Erythroblast (primary cell): ENCODE measurements at places on chromosomes 12 and 14.

DNA sequence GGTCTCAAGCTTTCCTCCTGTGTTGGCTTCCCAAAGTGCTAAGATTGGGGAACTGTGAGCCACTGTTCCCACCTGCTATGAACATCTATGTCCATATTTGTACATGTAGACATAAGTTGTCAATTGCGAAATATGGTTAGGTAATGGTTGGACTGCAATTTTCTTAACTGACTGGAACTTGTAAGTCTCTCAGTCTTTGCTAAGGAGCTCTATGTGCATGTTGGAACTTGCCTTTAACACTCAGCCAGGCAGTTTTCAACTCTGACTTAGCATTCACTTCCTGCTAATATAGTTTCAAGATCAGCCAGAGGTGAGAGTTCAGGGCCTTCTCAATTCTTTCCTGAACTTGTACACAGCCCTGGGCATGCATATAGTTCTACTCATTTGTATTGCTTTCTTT, 44.5 kb upstream of the EEA1 start:
- no peak for DNase-seq

DNA sequence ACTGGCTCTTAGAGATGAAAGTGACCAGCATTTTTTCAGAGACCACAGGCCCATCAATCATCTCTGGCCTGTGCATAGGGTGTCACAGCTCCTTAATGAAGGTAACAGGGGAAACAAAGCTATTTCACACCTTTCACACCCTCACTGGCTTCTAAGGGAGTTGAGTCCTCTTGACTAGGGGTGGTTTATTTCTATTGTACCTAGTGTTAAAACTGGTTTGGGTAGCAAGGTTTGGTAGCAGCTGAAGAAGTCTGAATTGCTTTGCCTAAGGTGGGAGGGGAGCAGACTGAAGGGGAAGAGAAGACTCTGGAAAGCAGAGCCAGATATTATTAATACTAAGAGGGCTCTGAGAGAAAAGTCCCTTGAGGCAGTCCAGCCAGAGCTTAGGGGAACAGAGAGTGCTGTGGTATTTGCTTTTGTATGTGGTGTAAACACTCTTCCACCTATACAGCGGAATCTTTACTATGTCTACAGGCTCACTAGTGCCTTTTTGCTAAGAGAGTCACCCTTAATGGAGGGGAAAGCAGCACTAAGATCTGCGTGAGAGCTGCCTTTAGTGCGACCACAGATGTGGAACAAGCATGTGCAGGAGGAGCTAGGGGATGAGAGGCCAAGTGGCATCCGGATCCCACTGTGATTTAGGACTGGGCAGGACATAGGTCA, 95.8 kb downstream of the STXBP6 start:
- no peak for DNase-seq

DNA sequence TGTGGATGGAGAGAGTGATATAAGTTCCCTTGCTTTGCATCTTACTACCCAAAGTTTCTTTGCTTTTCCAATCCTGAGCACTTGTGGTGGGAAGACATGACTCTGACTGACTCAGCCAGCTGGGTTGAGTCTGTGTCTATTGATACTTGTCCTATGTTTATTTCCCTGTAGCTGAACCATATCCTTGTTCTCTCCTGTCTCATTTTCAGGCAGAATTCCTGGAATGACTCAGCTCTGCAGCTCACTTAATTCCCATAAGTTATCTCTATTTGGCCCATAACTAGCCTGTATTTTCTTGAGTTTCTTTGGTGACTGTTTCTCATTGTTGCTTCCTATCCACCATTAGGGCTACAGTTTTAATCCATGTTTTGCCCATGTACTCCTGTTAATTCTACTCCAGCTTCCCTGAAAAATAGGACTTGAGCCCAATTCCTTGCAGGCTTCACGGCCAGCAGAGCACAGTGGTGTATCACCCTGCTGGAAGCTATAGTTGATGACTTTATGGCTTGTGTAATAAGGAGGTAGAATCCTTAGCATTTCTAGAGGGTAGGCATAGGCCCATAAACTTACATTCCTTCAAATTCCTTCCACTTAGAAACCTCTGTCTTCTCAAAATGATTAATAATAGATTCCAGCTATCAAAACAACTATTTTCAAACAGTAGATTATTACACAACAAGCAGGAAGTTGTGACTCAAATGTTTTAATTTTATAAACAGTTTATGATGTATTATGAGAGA, 183.1 kb downstream of the TMTC3 start:
- DNase-seq = no peak

- DNase-seq = no peak
Measured at GRCh38 chr12:7161811-7162210, 27.7 kb upstream of the PEX5 start.

- no peak for DNase-seq
Measured at GRCh38 chr12:114134922-114135321, 168.8 kb upstream of the RBM19 start.

GRCh38 chr12:130775953-130776856, 60.1 kb upstream of the RIMBP2 start:
- DNase-seq = peak; percentile 16

GRCh38 chr14:93048843-93049242, 66.9 kb downstream of the ITPK1 start:
- DNase-seq = no peak

- DNase-seq = no peak
Measured at GRCh38 chr14:68439676-68440075, 353.2 kb downstream of the ZFP36L1 start.

DNA sequence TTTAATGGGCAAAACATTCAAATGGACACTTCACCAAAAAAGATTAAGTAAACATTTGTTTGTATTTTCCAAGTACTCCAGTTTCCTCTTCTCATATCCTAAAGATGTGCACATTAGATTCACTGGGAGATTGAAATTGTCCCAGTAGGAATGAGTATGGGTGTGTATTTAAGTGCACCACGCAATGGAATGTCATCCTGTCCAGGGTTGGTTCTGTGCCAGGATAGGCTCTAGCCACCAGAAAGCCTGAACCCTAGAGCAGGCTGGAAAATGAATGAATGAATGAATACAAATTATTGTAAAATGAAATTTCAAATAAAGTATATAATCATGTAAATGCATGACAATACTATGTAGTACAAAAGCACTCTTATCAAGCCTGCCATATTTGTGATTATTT, 14.0 kb downstream of the CEP83 start:
- DNase-seq = no peak

GRCh38 chr12:12954878-12955625, 3.1 kb upstream of the GPRC5D start:
- no peak for DNase-seq

- DNase-seq = peak; percentile 88
Measured at GRCh38 chr12:69290545-69291277, 51.3 kb downstream of the CPSF6 start.

DNA sequence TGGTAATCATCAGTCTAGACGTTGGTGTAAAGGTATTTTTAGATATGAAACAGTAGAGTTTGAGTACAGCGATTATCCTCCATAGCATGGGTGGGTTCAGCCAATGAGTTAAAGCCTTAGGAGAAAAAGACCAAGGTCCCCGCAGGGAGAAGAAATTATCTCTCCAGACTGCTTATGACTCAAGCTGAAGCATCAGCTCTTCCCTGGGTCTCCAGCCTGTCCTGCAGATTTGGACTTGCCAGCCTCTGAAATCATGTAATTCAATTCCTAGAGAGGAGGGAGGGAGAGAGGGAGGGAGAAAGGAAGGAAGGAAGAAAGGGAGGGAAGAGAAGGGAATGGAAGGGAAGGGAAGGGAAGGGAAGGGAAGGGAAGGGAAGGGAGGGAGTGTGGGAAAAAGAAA, 12.0 kb upstream of the DTX1 start:
- no peak for DNase-seq

DNA sequence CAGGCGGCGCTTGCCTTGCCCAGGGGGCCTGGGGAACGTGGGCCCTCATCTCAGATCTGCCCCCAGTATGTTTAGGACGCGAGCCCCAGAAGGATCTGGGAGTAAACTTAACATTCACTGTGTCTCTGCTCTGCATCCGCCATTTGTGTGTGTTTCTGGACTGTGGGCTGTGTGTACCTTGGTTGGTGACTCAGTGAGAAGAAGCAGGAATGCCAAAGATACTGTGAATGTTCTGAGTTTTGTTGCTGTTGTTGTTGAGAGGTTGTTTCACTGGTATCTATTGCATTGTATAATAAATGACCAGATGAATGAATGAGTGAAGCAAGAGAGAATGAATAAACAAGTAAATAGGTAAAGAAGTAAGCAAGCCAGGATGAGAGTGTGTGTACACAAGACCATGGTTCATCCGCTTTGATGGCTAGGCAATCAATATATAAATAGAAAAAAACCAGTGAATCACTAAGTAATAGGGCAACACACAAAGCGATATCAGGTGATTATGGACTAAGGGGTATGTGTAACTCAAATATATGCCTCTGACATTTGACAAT, 20.5 kb downstream of the MEG3 start:
- no peak for DNase-seq

DNA sequence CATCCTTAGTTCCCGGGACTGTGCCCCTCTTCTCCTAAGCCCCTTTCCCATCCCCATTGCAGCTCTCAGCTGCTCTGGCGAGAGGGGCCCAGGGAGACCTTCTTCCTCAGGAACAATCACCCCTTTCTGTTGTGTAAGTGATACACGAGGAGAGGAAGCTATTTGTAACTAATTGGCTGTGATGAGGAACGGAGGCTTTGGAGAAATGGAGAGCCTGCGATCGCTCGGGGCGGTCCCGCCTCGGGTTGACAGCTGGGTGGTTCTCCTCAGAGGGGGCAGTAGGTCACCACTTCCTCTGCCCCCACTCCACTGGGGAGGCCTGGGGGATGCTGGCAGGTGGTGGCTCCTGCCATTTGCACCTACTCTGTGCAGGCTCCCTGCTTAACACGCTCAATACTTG, 6.6 kb upstream of the PGF start:
- no peak for DNase-seq

- no peak for DNase-seq
Measured at GRCh38 chr14:70692210-70692609, 50.5 kb downstream of the TTC9 start.
